ENCODE measurements at places on chromosomes 3 and 15.

DNA sequence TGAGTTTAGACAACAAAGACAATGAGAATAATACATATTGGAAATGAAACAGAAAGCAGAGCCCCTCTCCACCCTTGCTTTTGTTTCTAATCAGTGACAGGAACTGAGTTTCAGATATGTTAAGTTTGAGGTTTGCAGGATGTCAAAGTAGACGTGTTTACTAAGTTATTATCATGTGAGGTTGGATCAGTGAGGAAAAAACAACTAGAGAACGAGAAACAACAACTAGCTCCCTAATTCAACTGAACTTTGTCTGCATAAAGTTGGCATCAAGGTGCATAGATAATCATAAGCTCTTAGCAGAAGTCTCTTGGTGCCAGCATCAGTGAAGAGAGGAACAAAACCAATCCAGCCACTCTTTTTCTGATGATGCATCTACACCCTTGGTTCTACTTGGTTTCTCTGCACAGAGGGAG, 491.1 kb upstream of the NR2F2 start:
- no peak for DNase-seq

GRCh38 chr3:183489455-183490210, 61.2 kb upstream of the MCF2L2 start:
- DNase-seq: no peak

GRCh38 chr3:43349716-43350115, 63.4 kb downstream of the SNRK start:
- DNase-seq: no peak

GRCh38 chr15:78129077-78129750, 2.0 kb downstream of the CIB2 start:
- peak; percentile 56 for DNase-seq

Measured in kidney (tissue), 22 donors.